ENCODE measurements at places on chromosomes 5 and 9.
A peak's percentile ranks its signal among the peaks of the same experiment; 100 is the strongest.

DNA sequence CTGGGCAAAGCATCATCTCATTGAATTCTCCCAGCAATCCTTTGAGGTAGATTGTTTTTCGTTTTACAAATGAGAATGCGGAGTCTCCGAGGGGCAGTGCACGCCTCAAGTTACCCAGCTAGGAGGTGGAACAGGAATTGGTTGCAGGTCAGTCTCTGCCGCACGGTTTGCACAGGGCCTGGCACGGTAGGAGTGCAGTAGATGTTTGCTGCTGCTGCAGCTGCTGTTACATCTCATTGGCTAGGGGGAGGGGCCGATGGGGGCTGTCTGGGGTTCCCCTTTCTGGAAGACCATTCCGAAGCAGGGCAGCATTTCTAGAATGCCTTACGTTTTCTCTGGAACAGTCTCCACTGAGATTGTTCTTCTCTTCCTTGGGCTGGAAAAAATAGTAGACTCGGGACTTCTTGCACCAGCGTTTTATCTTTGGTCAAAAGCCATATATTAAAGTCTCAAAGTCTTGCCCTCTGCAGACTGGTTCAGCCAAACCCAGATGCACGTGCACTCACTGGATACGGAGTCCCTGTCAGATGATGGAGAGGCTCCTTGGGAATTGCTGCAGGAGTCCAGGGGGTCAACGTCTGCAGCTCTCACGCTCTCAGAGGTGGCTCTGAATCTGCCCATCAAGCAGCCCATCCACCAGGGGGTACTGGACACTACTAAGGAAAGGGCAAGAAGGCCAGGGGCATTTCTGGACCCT lies 1.2 kb downstream of the USP20 start:
- no peak for DNase-seq

DNA sequence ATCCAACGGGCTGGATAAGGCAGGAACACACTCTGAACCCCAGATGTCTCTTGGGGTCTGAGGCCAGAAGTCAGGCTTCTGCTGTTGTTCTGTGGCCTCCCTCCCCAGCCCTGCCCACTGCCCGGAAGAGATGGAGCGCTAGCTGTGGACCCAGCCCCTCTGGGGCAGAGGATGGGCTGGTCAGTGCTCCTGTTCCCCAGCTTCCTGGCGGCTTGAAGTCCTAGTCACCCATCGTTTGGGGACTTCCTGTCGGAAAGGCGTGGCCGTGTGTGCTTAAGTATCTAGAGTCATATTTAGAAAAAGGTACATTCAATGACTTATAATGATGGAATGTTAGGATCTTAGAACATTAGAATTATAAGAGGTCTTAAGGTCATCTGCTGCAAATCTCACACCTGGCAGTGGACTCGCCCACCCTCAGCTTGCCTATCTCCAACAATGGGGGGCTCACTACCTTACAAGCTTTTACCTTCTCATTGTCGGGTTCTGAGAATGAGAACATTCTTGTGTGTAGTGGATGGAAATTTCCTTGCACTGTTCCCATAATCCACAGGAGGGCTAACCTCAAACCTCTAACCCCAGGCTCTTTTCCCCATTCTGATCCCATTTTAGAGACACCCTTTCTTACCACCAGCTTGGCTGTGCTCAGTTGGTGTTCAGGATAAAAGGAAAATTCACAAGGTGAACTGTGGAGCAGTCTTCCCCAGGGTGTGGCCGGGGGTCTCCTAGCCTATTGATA lies 13.4 kb upstream of the AIF1L start:
- DNase-seq = no peak

DNA sequence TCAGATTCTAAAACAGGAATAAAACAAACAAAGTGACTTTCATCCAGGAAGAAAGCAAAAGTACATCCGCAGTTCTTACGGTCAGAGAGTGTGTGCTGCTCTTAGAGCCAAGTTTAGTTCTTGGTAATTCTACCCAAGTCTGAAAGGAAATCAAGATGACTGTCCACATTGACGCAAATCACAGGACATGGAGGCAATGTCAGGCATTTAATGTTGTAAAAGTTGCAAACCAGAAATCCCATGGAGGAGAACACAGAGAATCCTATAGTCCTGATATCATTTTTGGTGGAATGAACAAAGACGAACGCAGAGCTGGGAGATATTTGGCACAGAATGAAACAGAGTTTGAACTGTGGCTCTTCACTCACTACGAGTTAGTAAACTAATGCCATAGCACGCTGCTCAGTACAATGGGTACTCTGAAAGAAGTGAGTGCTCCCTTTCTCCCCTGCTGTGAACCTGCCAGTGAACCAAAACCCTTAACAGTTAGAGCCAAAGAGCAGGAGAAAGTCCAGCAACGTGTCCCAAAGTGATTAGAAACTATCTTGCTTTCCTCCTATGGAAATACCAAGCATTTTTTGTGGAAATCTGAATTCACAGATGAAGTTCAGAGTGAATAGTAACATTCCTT lies 74.3 kb downstream of the MUSK start:
- peak; percentile 61 for DNase-seq

DNA sequence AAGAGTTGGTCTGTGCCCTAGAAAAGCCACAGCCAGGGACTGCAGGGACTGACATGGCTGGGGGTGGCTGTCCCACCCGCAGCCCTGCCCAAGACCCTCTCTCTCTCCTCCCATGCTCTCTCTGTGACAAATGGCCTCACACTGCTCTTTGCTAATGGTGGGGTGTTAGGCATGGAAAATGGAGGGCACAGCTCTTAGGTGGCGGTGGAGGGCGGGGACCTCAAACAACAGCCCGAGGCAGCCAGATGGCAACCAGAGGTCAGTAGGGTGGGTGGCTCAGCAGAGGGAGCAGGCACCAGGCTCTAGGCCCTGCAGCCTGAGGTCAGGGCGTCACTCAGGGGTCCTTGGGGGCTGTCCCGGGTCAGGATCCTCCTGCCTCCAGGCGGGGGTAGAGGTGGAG lies 73.9 kb upstream of the DAB2IP start:
- DNase-seq = no peak

GRCh38 chr5:96633820-96634219 lies 28.4 kb upstream of the CAST start:
- no peak for DNase-seq

GRCh38 chr5:124457901-124458300 lies 288.5 kb downstream of the ZNF608 start:
- no peak for DNase-seq

DNA sequence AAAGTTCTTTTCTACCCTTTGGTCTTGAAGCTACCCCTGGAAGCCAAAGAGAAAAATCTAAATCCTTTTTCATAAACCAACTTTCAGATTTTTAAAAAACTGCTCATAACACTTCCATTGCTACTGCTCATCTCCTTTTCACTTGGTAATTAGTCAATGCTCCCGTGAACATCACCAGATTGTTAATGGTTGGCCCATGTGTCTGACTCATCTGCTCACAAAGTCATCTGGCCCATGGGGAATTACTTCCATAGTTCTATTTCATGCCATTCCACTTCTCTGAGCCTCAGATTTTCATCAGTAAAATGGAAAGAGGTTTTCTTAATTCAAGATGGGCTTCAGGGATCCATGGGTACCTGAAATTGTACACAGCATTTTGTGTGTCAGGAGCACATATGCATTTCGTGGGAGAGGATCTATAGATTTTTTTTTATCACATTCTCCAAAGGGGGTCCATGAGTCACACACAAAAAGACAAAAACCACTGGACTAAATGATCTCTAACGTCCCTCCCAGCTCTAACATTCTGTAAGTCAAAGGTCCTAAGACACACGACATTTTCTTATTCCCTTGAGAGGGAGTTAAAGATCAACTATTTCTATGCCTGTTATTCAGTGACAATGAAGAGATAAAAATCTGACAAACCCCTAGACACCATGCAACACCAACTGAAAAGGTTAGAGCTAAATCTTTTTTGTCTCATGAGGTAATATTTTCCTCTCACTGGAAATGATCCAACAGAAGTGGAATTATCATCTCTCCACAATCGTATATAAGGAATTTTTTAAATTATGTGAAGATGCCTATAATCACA lies 75.4 kb downstream of the TEX10 start:
- no peak for DNase-seq

GRCh38 chr5:81838307-81838906 lies 87.5 kb upstream of the SSBP2 start:
- DNase-seq = peak; percentile 53

- DNase-seq = no peak
Measured at GRCh38 chr9:138033950-138034349, 156.4 kb downstream of the CACNA1B start.

Measured in pons (tissue), 1 donor.